M059J (cell line): ENCODE measurements at places on chromosomes 1 and 21. TPM values are rescaled to one million over a fixed set of nuclear protein-coding genes. Genes with fewer than 3 reads are reported as not detected.

GRCh38 chr21:42617486-42617885 lies 35.9 kb upstream of the PDE9A start:
- DNase-seq = no peak

DNA sequence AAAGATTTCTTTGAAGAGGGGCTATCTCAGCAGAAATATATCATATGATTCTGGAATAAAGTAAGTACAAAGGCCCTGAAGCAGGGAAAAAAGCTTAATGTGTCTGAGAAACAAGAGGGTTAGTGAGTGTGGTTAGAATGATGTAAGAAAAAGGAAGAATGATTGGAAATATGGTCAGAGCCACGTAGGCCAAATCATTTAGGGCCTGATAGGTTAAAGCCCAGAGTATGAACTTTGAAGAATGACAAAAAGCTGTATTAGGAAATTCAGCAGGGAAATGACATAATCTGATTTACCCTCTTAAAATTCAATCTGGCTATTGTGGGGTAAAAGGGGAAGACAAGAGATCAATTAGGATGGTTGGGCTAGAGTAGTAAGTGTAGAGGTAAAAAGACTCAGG lies 69.0 kb upstream of the MUTYH start:
- DNase-seq = no peak

DNA sequence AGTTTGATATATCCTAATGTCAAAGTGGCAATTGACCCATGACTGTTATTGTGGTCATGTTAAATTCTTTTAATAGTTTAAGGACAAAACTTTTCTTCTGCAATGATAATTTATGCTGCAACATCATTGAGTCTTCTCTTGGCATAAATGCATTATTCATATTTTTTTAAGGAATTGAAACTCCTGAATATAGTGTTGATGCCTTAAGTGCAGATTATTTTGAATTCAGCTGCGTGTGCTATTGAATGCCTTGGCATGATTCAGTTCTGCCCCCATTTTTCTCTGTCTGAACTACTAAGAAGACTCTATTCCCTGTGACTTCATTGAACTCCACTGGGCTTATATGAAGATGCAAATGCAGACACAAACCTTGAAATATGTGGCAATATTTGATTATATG lies 22.6 kb upstream of the NOS1AP start:
- DNase-seq = no peak

- no peak for DNase-seq
These were observed 27.3 kb downstream of the TTC3 start for GRCh38 chr21:37100316-37100715.

- peak; percentile 80 for DNase-seq
These were observed 15.2 kb downstream of the GPR161 start for GRCh38 chr1:168121401-168122011.

- no peak for DNase-seq
These were observed 177.8 kb downstream of the EDEM3 start for GRCh38 chr1:184576822-184577221.

GRCh38 chr1:193141804-193142203 lies 20.0 kb downstream of the CDC73 start:
- no peak for DNase-seq

DNA sequence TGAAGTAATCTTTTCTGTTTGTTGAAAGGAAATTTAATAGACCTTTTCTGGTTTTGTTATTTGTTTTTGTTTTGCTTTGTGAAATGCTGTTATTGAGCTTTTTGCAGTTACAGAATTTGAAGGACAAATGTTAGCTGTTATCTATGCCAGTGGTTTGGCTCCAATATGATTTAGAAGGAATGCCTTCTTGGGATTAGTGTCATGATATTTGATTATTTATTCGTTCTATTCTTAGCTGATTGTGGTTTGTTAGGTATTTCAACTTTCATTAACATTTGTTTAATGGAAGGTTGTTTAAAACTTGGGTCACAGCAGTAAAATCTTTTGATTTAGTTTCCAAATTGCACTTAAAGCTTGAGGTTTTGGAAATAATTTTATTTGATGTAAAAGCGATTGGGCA lies 33.5 kb downstream of the ADGRL2 start:
- DNase-seq = peak; percentile 3

GRCh38 chr21:15098908-15099307 lies 34.1 kb upstream of the NRIP1 start:
- peak; percentile 4 for DNase-seq

DNA sequence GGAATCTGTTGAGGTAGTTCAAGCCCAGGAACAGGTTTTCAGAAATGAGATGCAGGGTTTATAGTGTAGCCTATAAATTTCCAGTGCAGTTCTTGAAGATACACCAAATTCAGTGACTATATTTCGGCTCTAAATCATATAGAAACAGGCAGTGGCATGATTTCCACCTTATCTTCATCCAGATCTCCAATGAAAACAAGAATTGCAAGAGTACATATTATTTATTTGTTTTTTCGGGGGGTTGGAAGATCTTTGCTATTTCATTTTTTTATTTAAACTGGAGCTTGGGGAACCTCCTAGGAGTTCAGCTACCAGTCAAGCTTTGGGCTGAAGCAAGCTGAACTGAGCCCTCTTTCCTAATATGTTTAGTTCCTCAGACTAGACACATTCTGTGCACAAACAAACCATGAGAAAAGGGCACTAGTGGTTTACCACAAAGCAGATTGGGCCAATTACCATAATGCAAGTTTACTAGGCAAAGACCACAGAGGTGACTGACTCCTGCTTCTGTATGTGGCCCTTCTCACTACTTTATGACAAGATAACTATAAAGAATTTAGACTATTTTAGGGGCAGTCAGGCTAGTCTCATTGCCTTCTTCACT lies 68.5 kb downstream of the RGS2 start:
- DNase-seq = peak; percentile 74

DNA sequence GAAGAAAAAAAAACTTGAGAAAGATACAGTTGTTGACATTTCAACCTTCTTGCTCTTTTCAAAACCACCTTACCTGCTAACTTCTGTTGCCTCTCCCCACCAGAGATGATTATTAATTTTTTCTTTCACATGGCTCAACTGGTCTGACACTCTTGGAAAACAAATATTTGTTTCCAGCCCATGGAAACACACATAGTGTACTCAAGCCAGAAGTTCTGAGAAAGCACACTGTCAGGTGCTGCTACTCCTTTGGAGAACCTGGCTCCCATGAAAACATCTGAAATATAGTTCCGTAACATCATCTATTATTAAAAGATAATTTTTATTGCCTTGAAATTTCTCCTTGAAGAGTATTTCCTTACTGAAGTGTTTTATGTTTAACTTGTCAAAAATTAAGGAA lies 145.0 kb upstream of the C1orf105 start:
- no peak for DNase-seq

- no peak for DNase-seq
These were observed 14.1 kb downstream of the SLC19A1 start for GRCh38 chr21:45528028-45528705.

GRCh38 chr1:70427976-70428375 lies 16.9 kb downstream of the CTH start:
- DNase-seq = no peak

- no peak for DNase-seq
These were observed 19.7 kb downstream of the BRINP2 start for GRCh38 chr1:177190308-177190970.

DNA sequence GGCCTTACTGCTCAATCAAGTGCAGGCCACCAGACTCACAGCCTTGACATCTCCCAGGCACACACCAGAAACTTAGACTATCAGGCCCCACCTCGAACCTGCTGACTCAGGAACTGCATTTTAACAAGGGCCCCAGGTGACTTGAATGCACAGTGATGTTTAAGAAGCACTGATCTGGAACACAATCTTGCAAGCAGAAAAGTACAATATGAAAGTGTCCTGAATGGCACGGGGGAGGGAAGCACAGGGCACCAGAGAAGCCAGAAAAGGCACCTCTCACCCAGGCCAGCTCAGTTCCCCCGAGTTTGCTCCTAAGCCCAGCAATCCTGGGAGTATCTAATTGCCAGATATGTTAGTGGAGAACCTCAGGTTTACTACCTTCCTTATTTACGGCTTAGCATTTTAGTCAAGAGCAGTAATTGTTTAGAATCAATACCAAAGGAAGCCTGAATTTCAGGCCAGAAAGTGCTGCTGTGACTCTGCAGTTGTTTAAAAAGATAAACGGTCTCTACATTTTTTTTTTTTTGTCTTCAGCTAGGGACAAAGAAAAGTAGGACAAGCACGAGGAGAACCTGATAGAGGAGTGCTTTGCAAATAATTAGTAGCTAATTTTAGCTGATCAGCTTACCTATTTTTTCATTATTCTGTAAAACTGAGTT lies 50.9 kb upstream of the CDC42BPA start:
- DNase-seq = no peak

DNA sequence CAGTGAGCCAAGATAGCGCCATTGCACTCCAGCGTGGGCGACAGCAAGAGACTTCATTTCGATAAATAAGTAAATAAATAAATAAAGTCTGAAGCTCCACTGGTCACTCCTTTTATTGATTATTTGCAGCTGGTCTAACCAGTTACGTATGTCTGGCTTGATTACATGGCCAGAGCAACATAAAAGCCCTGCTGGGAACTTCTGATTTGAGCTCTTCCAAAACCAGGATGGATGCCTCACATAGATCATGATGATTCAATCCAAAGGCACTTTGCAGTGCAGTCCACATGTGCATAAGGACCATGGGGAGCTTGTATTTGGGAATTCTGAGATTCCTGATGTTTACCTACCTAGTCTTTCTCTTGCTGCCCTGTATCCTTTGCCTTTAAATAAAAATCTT lies 24.0 kb downstream of the NSUN4 start:
- DNase-seq = no peak

GRCh38 chr1:90505806-90506205 lies 211.3 kb downstream of the BARHL2 start:
- no peak for DNase-seq

GRCh38 chr1:189524501-189524900 lies 953.2 kb downstream of the BRINP3 start:
- DNase-seq = no peak

GRCh38 chr1:54723985-54724384 lies 8.3 kb downstream of the TTC4 start:
- DNase-seq = no peak

- no peak for DNase-seq
These were observed 4.5 kb downstream of the CFHR3 start for GRCh38 chr1:196779093-196779492.

DNA sequence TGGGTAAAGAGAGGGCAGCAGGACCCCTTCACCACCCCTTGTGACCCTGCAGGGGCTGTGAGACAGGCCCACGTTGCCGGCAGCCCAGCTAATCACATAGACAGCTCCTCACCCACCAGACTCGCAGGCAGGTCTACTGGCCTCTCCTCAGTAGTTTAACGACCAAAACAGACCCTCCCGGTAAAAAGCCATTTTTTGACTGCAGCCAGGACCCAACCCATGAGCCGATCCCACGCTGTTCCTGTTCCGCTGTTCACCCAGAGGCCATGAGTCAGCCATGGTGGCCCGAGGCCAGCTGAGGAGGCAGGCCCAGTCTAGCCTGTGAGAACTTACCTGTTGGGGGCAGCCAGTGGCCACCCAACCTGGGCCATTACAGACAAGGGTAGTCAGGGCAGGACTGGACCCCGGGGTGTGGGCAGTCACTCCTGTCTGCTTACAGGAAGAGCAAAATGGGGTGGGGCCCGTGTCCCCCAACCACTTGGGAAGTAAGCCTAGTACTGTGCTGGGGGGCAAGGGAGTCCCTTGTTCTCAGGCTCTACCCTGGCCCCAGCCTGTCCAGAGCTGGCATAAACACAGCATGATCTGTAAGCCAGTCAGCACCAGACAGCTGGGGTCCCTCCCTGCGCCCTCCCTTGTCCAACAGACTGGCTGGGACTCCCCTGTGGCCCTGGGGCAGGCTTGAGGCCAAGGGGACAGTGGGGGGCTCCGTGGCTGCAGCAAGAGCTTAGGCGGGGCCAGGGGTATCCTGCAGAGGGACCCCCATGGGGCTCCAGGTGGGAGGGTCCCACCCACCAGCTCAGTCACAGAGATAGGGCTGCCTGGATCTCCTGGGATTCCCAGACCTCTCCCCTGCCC lies 61.9 kb downstream of the WNT9A start:
- peak; percentile 63 for DNase-seq

GRCh38 chr1:182235604-182235951 lies 156.0 kb downstream of the GLUL start:
- no peak for DNase-seq

DNA sequence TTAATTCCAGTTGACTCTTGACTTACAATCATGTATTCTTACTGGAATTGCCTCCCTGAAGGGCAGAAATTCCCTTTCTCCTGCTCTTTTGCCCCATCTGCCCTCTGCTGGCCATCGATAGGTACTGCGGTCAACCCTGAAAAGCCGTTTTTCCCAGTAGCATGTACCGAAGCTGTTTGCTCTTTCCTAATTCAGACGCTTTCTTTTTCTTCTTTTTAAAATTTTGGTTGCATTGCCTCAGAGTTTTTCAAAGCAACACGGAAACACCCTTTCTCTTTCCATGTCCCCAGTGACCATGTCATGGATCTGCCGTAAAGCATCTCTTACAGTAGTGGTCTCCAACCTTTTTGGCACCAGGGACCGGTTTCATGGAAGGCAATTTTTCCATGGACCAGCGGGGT lies 164.2 kb upstream of the C1orf21 start:
- peak; percentile 52 for DNase-seq

GRCh38 chr1:221308534-221309511 lies 429.6 kb downstream of the HLX start:
- DNase-seq = peak; percentile 67

GRCh38 chr1:74964508-74965102 lies 169.6 kb upstream of the LHX8 start:
- peak; percentile 16 for DNase-seq

DNA sequence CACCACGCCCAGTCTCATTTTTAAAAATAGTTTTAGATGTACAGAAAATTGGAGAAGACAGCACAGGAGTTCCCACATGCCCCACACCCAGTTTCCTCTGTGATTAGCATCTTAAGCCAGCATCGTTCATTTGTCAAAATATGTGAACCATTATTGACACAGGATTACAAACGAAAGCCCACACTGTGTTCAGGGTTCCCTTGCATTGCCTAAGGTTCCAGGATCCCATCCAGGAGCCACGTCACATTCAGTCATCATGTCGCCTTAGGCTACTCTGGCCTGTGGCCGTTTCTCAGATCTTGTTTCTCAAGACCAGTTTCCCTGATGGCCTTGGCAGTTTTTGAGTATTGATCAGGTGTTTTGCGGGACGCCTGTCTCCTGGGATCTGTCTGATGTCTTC lies 34.7 kb upstream of the TNFRSF1B start:
- peak; percentile 96 for DNase-seq

- DNase-seq = peak; percentile 84
These were observed 57.7 kb upstream of the ZC3H11B start for GRCh38 chr1:219670426-219671149.

- DNase-seq = no peak
These were observed 8.0 kb upstream of the TAGLN2 start for GRCh38 chr1:159933347-159933746.

DNA sequence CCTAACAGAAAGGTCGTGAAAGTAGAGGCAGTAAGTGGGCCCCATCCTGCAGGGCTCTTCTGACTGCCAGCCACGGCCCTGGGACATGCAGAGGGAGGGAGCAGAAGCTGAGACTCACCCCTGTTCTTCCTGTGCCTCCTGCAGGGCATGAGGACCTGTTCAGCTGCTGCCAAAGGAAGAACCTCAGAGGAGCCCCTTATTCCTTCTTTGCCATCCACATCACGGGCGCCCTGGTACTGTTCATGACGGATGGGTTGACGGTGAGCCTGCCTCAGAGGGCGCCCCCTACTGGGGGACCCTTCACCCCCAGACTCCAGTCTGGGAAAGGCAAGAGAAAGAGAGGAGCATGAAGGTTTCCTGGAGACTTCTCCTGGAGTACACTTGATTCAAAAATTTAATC lies 47.1 kb downstream of the ELK4 start:
- DNase-seq = no peak

GPR61 gene
- not detected in 2 replicates for total RNA-seq

ATP6V1G3 gene
- total RNA-seq = 0.84 TPM in 1 of 2 replicates, not detected in the other

CELA3A gene
- total RNA-seq = not detected in 2 replicates

LCE1F gene
- not detected in 2 replicates for total RNA-seq

KIF14 gene
- 17.1 and 19.3 TPM in 2 replicates for total RNA-seq

FABP3 gene
- total RNA-seq = 0.89 and 2.7 TPM in 2 replicates
